Head of caudate nucleus (tissue), 42 donors: ENCODE measurements at places on chromosomes 7 and 10.

DNA sequence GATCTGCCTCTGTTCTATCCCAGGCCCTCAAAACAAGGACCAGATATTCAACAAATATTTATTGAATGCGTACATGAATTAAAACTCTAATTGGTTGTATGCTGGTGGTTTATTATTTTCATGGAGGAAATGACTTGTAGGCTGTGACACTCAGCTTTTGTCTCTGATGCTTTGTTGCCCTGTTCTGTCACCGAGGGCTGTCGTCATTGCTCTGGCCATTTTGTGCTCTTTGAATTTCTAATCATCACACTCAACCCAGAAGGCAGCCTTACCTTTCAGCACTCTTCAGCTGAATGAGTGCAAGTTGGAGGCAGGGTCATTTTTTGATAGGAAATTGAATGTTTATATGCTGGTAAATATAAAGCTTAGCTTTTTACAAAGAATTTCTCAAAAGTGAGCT lies 14.5 kb downstream of the SRGN start:
- no peak for DNase-seq

DNA sequence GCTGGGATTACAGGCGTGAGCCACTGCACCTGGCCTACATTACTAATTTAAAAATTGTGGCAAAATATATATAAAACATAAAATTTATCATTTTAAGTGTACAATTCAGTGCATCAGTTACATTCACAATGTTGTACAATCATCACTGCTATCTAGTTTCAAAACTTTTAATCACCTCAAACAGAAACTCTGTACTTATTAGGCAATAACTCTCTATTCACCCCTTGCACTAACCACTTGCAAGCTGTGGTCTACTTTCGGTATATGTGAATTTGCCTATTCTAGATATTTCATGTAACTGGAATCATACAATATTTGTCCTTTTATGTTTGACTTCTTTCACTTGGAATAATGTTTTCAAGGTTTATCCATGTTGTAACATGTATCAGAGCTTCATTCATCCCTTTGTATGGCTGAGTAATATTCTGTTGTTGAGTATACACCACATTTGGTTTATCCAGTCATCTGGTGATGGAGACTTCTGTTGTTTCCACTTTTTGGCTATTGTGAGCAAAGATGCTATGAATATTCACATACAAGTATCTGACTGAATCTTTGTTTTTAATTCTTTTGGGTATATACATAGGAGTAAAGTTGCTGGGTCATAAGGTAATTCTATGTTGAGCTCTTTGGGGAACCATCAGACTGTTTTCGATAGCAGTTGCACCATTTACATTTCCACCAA lies 14.3 kb upstream of the ELOVL3 start:
- no peak for DNase-seq

DNA sequence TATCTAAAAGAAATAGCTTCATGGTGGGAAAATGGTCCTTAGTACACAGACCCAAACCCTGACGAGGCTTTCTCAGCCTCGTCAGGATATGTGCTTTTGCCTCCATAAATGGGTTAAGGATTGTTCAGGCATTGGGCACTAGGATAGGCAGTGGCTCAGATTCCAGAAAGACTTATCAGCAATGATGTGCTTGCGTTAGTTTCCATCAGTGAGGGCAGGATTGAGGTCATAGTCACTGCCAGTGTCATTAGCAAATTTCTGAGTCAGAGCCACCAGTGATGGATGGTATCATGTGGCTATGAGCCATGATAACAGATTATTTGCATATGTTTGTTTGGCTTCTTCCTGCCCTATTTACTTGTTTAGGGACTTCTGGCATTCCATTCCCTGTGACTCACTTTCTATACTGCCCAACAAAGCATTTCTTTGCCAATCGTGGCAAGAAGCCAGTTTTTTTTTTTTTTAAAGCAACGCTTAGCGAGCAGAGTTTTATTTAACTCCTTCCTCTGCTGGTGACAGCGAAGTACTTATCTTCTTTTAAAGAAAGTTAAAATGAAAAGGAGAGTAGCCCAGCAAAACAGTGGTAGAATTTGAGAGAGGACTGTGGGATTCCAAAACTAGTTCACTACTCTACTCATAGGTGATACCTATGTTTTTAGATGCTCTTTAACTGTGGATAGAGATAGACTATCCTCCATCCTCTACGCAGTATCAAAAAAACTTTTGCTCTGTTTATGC lies 44.4 kb downstream of the MYPN start:
- no peak for DNase-seq

DNA sequence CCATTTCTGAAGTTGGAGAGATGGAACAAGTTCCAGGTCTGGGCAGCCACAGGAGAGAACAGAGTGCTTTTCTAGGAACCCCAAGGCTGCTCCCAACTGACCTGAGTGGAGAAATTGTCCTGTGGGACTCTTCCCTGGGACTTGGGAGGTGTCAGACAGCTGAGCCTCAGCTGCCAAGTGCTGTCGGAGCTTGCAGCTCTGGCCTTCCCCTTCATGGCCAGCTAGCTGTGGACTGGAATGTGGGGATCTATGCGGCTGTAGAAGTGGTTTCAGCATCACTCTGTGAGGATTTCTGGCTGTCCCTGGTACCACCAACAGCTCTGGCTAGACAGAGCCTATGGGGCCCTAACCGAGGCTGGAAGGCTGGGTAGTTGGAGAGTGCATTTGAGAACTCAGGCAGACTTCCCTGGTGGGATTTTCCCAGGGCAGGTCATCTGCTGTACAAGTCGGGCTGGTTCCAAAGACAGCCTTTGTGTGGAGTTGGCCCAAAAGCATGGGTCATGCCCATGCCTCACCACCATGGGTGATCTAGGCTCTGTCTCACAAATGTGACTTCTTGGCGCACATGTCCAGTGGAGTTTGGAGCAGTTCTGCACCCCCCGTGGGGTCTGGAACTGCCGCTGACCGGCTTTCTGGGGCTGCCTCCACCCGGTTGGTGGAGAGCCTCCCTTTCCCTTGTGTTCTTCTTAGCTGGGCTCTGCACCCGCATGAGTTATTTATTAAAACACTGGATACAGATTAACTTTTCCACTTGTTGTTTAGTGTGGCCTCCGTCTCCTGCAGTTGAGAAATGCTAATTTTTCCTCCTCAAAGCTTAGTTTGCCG lies 10.9 kb downstream of the SUFU start:
- no peak for DNase-seq

DNA sequence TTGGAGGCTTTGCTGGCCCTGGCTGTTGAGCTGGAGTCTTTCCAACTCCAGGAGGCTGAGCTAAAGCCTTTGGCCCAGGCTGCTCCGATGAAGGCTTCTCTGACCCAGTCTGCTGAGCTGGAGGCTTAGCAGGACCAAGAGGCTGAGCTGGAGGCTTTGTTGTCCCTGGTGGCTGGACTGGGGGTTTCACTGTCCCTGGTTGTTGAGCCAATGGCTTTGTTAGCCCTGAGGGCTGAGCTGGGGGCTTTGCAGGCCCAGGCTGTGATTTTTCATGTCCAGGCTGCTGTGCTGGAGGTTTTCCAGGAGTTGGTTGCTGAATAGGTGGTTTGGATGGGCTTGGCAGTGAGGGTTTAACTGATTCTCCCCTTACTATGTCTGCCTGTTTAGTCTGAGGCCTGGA lies 7.3 kb downstream of the PCLO start:
- no peak for DNase-seq

DNA sequence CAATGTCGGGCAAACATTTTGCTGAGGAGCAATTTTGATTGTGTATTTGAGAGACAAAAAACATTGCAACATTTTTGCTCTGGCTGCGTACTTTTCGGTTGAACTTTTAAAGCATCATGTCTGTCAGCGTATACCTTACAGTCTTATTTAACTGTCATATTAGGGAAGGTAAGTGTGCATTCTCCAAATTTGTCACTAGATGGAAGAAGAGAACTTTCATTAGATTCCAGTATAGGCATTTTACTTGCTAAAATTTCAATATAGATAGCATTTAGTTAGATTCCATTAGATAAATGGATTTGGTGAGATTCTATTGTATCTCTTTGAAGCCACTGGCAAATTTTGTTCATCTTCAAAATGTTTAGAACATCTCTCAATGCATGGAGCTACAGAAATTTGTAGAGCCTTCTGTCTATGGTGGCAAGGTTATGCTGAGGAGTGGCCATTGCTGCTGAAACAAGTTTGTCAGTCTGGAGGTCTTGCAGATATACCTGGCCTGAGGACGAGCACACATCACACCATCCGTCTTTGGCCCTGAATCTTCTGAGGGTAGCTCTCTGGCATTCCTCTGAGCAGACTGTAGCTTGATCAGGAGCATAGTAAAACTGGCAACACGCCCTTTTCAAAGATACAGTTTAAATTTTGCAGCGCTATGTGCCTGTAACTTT lies 437.5 kb upstream of the MBL2 start:
- DNase-seq, result no peak

DNA sequence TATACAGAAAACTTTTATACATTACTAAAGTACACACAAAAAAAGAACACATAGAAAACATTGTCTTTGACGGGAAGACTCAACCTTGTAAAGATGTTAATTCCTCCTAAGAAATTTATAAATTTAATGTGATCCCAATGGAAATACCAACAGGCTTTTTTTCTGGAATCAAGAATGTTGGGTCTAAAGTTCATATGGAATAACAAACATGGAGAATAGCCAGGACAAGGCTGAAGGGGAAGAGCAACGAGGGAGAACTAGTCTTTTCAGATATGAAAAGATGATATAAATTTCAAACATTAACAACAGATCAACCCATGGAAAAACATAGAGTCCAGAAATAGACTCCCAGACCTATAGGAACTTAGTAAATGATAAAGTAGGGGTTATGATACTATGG lies 19.8 kb downstream of the HIPK2 start:
- DNase-seq, result no peak

GRCh38 chr10:104937567-104937966 lies 296.5 kb downstream of the SORCS3 start:
- DNase-seq, result no peak

GRCh38 chr10:61028861-61029361 lies 84.9 kb upstream of the RHOBTB1 start:
- no peak for DNase-seq

DNA sequence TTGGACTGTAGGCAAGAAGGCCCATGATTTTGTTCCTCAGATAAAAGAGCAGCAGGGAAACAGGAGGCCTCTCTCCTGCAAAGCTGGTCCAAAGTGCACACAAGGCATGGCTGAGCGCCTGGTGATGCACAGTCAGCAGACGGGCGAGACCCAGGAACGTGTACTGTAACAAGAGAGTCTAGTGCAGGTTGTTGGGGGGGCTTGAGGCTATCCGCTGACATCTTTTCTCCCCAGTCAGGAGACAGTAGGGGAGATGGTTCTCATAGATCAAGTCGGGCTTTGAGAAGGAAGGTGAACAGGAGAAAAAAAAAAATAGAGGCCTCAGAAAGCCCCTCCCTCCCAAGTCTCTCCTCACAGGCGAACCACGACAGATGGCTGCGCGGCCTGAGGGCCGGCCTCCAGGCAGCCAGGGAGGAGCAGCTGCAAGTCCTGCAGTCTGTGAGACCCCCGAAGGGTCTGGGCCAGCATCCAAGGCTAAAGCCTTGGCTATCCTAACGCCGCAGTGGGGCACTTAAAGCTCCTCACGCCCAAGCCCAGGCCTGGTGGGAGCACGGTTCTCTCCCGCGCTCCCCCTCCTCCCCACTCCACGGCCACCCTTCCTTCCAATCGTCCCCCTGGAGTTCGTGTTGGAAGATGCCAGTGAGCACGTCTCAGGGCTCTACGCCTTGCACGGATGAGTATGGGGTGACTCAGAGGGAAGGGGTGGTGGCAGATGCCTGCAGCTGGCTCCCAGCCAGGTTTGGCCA lies 68.3 kb downstream of the PRKAG2 start:
- no peak for DNase-seq

- no peak for DNase-seq
Measured at GRCh38 chr7:95330961-95331337, 6.6 kb upstream of the PON1 start.

DNA sequence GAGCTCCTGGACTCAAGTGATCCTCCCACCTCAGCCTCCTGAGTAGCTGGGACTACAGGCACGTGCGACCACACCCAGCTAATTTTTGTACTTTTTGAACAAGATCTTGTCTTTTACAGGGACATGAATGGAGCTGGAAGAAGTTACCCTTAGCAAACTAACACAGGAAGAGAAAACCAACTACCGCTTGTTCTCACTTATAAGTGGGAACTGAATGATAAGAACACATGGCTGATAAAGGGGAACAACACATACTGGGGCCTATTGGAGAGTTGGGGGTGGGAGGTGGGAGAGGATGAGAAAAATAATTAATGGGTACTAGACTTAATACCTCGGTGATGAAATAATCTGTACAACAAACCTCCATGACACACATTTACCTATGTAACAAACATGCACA lies 70.9 kb upstream of the INHBA start:
- DNase-seq, result no peak

- no peak for DNase-seq
Measured at GRCh38 chr10:124532788-124533187, 71.2 kb downstream of the LHPP start.

DNA sequence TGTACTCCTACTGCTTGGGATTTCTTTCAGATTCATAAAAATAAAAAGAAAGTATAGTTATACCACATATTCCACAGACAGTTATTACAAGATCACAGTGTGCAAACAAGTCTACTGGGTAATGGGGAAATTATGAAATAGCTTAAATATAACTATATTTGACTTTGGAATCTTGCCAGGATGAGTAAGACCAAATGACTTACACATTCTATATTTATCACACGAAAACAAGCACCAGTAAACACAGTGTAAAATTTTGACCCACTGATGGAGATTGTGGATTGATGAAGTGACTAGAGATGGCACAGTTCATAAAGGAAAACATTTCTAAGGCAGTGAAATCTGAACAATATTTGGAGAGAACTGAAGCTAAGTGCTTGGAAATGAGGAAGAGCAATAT lies 339.7 kb downstream of the THSD7A start:
- no peak for DNase-seq

DNA sequence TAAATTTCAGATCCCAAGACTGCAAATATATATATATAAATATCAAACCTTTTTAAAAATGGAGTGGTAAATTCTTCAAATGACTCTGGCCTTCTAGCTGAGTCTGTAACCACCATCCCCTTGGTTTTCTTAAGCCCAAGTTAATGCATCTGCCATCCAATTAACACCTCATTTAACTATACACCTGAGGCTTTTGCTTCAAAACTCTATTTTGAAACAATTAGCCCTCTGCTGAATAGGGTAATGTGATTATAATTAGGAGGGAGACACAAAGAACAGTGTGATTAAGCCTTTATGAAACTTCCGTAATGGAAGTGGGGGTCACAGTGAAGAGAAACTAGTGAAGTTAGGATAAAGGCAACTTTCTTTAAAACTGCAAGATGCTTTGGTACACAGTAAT lies 83.6 kb downstream of the GPR37 start:
- no peak for DNase-seq

- DNase-seq, result no peak
Measured at GRCh38 chr10:60905580-60905979, 38.4 kb downstream of the RHOBTB1 start.
